Activated T-cell treated with anti-CD3 and anti-CD28 coated beads for 4 hours (primary cell): ENCODE measurements at places on chromosomes 7 and 10.

- DNase-seq = no peak
These were observed 99.0 kb downstream of the PLPP4 start for GRCh38 chr10:120555842-120556532.

GRCh38 chr7:28052933-28053332 lies 127.7 kb downstream of the JAZF1 start:
- DNase-seq = no peak

GRCh38 chr7:50356212-50356944 lies 51.9 kb downstream of the IKZF1 start:
- DNase-seq = no peak

- DNase-seq = no peak
These were observed 347.8 kb downstream of the IPMK start for GRCh38 chr10:57919864-57920263.

DNA sequence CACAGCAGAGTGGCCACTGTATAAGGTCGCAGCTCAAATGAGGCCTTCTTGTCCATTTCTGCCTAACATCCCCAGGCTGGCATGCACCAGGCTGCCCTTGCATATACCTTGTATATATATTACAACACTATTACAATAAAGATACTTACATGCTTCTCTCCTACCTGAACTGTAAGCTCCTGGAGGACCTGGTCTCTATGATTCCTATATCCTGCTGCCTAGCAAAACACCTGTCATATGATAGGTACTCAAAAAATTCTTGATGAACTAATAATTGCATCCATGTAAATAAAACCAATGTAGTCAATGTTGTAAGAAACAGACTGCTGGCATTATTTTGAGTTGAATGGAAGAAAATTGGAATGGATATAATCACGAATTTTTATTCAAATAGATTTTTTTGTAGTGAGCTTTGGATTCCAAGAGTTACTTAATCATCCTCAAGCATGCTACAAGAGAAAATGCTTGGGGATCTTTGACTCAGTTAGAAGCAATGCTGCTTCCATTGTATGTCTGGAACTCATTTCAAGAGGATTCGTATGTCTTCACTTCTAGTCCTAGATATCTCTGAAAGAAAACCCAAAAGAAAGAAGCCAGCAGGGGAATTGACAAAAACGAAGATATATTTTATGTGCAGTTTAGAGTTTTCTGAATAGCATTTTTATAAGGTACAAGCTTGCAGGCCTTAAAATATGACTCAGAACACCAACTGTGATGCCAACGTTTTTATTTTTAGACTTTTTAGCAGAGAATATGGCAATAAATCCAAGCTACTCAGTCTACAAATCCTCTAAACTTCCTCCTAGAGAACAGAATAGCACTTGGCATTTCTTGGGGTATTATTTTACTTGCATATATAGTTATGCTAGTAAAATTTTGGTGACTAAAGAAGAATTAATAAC lies 53.1 kb downstream of the OSBPL3 start:
- no peak for DNase-seq

- DNase-seq = no peak
These were observed 362.7 kb downstream of the PLXNA4 start for GRCh38 chr7:132213583-132213982.

- no peak for DNase-seq
These were observed 67.0 kb downstream of the PPP1R9A start for GRCh38 chr7:94974423-94974822.

GRCh38 chr7:133354546-133355324 lies 101.9 kb downstream of the EXOC4 start:
- DNase-seq = no peak

DNA sequence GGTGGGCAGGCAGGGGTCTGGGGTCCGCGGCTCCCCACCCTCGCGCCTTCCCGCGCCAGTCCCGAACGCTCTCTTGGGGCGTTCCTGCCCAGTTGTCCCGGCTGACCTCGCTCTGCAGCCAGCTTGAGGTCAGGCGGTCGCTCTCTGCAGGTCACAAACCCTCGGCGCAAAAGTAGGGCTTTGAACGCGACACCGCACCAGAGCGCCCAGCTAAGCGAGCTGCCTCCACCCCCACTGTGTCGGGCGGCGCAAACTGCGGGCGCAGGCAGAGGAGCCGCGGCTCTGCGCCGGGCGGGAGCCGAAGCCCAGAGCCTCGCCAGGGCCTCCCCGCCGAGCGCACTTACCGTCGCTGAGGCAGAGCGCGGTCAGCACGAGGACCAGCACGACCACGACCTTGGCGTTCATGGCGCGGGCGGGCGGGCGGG lies 284 bp downstream of the CXCL12 start:
- DNase-seq = no peak

DNA sequence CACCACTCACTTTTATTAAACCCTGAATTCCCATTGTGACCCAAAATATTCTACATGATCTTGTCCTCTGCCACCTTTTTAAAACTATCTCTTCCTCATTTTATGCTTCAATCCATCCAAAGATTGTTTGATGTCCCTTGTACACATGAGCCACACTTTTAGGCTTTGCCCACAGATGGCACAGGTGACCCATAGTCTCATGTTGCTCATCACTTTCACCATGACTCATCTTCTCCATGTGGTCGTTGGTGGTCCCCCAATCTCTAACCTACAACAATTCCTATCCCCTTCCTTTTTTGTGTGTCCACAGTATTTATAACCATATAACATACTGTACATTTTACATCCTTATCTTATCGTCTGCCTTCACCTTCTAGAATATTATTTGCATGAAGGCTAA lies 271.5 kb upstream of the ZWINT start:
- DNase-seq = no peak

DNA sequence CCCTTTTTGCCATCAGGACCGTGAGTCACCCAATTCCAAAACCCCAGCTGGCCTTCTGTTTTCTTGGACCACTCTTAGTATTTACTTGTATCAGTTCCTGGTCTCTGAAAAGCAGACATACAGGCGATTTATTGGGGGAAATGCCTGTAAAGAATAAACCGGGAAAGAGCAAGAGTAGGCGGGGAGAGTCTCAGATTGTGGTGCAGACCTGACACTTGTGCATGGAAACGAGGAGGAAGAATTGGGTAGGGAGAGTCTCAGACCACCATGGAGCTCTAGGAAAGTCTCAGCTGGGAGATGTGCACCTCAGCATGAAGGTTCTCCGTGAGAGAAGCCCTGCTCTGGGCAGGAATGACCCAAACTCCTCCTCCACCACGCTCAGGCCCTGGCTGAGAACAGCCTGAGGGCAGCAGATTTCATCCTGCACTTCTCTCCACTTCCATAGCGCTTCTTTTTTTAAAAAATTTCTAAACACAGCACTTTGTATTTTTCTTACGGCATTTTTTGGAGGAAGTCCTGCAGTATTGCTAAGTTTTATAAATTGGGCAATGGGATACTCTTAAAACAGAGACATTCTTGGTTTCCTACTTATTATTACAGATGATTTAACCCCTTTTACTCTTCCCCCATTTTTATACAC lies 6.1 kb upstream of the TASOR2 start:
- DNase-seq = no peak

DNA sequence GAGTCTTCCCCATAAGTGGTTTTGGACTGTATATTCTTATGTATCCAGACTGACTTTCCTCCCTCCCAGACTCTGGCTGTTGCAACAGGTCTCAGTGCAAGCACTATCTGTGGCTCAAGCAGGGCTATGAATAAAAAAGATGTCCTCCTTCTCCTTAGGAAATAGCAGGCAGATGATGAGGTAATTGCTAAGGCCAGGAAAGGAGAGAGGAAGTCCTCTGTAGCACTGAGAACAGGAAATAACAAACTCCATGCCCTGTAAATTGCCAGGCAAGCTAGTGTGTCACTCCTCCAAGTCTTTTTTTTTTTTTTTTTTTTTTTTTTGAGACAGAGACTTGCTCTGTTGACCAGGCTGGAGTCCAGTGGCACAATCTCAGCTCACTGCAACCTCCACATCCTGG lies 900.1 kb downstream of the TYW1 start:
- no peak for DNase-seq

DNA sequence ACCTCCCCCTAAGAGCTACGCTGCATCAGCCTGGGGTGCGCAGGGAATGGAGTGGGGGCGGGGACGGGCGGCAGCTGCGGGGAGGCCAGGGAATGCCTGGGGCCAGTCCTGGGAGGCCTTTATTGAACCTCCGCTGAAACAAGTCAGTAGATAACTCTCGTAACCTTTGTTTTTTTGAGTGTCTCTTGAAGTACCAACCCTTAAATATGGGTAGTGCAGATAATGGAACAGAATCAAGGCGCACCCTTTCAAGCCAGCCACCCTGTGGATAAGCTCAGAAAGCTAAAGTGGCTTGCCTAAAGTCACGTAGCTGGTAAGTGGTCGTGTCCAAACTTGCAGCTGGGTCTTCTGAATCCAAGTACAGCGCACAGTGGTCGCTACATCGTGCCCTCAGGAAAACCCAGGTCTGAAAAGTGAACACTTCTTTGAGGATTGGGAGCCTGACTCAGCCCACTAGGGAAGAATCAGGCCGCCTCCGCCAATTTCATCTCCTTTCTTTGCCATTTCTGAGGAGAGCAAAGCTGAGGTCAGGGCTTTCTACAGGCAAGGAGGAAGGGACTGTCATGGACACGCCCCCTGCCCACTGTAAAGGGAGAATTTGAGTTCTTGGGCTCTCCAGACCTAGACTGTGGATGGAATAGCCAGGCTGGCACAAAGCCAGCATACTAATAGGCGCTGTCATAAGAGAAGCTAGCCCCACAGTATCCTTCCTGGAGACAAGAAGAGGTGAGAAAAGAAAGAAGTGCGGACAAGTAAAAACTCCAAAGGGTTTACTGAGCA lies 3.2 kb upstream of the EGR2 start:
- no peak for DNase-seq

- no peak for DNase-seq
These were observed 91.5 kb downstream of the SORBS1 start for GRCh38 chr10:95469676-95470075.

GRCh38 chr10:91341686-91342085 lies 68.5 kb upstream of the HECTD2 start:
- DNase-seq = no peak

DNA sequence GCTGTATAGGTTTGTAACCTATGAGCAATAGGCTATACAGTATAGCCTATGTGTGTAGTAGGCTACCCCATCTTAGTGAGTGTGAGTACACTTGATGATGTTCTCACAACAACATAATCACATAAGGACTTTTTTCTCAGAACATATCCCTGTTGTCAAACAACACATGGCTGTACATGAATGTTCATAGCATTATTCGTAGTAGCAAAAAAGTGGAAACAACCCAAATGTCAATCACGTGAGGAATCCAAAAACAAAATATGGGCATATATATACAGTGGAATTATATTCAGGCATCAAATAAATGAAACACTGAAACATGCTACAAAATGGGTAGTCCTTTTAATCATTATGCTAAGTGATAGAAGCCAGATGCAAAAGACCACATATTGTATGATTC lies 31.1 kb downstream of the CCDC172 start:
- DNase-seq = no peak

DNA sequence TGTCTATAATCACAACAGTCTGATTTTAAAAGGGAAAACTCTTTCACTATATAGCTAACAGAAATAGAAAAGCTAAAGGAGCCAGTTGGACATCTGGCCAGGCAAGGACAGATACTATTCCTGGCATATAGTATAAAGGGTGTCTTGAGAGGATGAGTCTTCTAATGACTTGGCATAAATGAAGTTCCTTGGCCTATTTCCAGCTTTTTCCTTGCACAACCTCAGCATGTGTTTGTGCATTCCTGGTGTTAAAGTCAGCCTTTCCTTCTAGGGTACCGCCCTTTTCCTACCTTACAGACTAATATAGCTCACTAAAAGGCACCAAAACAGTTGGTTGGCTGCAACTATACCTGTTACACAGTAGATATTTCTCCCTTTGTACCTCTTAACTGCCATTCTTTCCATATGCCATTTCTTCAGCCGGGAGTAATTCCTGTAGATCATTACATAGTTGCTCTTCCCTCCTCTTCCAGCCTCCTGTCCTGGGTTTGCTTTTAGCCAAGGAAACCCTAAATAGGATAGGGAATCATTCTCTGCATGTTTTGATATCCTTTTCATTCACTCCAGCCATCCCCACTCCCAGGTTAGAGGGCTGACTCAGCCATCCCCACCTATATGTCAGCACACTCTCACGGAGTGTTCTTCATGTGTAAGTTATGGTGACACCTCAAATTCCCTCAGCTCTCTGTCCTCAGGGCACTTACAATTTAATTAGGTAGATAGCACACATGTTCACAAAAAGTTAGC lies 102.1 kb upstream of the MDFIC start:
- no peak for DNase-seq

DNA sequence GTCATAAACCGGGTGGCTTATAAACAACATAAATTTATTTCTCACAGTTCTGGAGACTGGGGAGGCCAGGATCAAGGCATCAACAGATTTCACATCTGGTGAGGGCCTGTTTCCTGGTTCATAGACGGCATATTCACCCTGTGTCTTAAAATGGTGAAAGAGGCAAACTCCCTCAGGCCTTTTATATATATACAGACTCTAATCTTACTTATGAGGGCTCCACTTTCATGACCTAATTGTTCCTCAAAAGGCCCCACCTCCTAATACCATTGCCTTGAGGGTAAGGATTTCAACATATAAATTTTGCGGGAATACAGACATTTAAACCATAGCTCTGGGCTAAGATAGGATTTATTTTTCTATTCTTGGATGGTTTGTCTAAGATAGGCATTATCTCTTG lies 187.2 kb downstream of the PPP1R3A start:
- no peak for DNase-seq

DNA sequence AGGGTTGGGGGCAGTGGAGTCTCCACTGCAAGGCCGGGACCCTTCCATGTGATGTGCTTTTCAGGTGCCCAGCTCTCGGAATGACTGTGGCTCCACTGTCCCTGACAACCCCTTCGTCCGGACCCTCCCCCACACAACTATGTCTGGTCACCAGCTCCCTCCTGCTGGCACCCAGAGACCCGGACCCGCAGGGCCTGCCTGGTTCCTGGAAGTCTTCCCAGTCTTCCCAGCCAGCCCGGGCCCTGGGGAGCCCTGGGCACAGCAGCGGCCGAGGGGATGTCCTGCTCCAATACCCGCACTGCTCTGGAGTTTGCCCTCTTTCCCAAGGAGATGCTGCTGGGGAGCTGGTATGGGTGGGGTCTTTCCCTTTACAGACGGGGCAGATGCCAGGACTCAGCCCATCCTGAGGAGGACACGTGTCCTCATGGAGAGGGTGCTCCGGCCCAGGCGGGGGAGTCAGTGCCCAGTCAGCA lies 5.5 kb downstream of the ATP6V0E2 start:
- DNase-seq = no peak
